ENCODE measurements at places on chromosomes 6 and 20.

DNA sequence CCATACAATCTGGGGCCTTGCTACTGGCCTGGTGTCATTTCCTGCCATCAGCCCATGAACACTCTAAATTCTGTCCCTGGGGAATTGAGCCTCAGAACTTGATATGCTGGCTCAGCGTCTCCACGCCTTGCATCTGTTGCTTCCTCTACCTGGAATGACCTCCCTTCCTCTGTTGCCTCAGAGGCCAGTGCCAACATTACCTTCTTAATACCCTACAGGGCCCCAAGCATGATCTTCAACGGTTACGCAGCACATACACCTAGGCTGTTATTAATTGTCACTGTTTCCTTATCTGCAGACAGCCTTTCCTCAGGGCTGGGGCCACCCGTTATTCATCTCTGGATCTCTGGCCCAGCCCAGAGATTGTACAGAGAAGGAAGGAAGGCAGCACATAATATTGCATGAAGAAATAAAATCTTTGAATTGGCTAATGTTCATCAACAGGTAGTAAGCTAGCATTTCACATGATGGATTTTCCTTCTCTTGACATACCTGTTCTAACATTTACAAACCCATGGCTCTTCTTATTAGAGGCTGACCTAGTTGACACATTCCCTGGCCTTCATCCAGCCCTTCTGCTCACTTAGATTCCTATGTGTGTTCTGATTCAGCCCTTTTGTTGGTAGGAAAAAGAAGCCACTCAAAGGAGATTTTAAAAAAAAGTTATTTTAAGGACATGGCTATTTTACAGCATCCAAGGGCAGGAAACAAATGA, 8.4 kb upstream of the RNF182 start:
- DNase-seq, result no peak

- no peak for DNase-seq
These were observed 147.6 kb upstream of the ECI2 start for GRCh38 chr6:4282926-4283325.

- no peak for DNase-seq
These were observed 41.0 kb upstream of the COL21A1 start for GRCh38 chr6:56288347-56288746.

DNA sequence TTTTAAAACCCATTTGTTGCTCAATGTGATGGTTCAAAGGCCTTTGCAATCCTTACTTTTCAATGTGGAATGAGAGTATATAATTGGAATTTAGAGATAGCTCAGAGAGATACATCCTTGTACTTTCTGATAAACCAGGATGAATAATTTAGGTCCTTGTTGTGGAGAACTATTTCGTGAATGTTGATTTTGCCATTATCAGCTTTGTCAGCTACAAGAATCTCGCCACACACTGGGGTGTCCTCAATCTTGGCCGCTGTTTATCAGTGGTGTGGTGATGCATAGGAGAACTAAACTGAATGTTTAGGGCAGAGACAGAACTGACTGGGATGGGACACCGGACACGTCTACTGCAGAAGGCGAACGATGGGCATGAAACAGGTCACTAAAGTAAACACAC, 111.2 kb upstream of the SLC35B3 start:
- no peak for DNase-seq

DNA sequence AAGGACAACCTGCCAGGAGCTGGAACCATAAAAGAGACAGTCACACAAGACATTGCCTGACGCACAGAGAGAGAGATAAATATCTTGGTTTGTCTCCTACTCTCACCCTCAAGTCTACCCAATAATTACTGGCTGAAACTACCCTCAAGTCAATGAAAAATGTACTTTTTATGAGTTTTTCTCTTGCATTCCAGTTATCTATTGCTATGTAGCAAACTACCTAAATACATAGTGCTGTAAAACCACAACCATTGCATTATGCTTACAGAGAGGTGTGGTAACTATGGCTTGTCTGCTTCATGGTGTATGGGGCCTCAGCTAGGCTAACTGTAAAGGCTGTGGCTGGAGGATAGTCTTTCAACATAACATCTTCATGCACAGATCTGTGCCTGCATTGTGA, 247.8 kb downstream of the HAO1 start:
- DNase-seq, result no peak

- DNase-seq, result no peak
These were observed 301.1 kb downstream of the FOXC1 start for GRCh38 chr6:1910621-1911407.

GRCh38 chr6:23410439-23410838, 715.6 kb upstream of the NRSN1 start:
- DNase-seq, result no peak

- no peak for DNase-seq
These were observed 49.6 kb upstream of the AFDN start for GRCh38 chr6:167776906-167777627.

DNA sequence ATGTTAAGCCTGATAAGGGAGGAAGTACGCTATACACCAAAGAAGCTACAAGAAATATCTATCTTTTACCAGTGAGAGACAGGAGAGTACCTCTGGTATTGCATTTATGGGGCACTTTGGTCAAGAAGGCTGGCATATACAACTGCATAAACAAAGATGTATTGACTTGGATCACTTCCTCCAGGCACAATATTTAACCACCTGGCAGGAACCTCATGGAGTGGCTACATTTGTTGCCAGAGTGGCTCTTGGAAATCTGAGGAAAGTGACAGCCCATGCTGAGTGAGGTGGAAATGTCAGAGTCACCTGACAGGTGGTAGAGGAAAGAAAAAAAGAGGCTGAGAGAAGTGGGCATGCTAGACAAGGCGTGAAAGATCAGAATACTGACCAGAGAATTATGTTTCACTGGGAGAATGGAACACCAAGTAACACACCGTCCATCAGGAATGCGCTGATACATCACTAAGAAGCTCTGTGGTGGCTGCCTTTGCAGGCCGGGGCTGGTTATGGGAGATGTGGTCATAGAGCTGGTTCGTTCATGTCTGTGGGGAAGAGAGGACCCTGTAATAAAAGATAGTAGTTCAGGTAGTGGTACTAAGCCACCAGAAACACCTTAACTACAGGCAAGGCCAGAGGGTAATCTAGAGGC, 61.4 kb upstream of the UFL1 start:
- no peak for DNase-seq

DNA sequence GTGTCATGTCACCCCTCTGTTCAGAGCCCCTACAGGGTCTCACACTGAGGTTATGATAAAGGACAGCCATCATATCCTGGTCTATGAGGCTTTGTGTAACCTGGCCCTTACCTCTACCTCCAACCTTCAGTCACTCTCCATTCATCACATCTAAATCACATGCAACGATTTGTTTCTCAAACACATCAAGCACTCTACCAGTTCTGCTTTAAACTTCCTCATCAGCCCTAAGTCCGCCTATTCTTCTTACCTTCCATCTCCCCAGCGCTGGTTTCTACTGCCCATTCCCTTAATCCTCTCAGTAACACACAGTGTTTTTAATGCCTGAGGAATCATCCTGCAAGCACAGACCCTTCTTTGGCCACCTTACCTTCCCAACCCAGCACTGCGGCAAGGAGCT, 17.9 kb upstream of the BACH2 start:
- DNase-seq, result no peak

GRCh38 chr6:137162692-137163306, 10.6 kb downstream of the IL22RA2 start:
- DNase-seq, result no peak

GRCh38 chr6:12719017-12719416, 2.5 kb downstream of the PHACTR1 start:
- no peak for DNase-seq

- no peak for DNase-seq
These were observed 65.8 kb downstream of the BTBD9 start for GRCh38 chr6:38573801-38574395.

- DNase-seq, result no peak
These were observed 65.7 kb downstream of the SRC start for GRCh38 chr20:37411408-37412219.

DNA sequence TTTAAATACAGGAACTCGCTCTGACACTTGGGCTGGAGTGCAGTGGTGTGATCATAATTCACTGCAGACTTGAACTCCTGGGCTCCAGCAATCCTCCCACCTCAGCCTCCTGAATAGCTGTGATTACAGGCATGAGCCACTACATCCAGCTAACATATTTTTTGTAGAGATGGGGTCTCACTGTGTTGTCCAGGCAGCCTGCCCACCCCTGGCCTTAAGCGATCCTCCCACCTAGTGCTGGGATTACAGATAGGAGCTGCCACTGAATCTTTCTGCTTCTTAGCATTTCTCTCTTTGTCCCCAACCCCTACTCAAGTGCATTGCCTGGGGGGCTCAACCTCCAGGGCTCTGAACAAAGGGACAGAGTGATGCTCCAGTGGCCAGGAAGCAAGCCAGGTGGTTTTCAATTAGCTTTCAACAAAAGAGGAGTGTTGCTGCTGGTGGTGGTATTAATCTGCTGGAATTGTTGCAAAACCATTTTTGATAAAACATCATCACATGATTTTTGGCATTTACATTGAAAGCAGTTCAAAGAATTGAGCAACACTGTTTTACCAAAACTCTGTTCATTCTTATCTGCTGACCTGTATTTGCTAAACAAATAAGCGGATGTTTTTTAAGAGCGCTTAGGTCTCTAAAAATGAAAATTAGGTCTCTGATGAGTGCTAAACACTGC, 40.4 kb upstream of the BPIFA2 start:
- DNase-seq, result no peak

DNA sequence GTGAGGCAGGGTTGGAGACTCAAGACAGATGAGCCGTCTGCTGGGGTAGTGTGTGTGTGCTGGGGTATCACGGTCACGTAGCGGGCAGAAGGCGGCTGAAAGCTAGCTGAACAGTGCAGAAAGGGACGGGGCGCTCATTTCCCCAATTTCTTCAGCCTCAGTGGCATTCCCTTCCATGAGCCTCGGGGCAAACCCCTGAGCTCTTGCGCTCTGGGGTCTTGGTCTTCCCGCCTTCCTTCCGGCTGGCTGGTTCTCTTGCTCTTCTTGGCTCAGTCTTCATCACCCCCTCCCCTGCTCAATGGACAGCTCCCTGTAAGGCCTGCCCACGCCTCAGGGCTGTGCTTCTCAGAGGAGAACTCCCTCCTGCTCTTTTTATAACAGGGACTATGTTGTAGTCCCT, 15.5 kb upstream of the TMEM181 start:
- DNase-seq, result no peak

DNA sequence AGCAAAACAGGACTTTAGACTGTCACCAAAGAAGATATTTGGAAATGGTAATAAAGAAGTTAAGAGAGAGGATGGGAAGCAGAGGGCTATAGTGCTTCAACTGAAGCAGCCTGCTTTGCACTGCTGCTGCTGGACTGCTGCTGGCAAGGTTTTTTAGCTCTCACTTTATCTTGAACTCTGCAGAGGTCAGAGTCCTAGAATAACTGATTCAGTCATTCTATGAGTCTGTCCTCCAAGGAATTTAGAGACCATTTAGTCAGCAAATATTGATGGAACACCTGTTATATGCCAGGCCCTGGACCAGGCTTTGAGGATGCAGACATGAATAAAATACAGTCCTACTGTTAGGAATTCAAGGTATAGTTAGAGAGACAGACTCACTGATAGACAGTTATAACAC, 9.1 kb upstream of the SAYSD1 start:
- DNase-seq, result no peak

DNA sequence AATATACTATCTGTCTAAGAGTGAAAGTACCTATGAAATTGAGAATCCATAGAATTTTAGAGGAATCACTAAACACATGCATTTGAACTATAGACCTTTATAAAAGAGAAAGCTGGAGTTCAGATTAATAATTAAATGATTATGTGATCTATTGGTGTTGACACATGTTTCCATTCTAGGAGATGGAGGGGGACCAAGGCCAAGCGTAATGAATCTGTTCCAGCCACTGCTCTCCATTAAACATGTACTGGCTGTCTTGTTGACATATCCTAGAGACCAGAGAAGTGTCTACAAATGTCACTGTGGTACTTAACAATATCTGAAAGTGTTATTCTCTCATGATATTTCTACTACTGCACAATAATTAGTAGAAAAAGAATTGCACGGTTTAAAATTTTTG, 432.4 kb downstream of the BMP2 start:
- no peak for DNase-seq

DNA sequence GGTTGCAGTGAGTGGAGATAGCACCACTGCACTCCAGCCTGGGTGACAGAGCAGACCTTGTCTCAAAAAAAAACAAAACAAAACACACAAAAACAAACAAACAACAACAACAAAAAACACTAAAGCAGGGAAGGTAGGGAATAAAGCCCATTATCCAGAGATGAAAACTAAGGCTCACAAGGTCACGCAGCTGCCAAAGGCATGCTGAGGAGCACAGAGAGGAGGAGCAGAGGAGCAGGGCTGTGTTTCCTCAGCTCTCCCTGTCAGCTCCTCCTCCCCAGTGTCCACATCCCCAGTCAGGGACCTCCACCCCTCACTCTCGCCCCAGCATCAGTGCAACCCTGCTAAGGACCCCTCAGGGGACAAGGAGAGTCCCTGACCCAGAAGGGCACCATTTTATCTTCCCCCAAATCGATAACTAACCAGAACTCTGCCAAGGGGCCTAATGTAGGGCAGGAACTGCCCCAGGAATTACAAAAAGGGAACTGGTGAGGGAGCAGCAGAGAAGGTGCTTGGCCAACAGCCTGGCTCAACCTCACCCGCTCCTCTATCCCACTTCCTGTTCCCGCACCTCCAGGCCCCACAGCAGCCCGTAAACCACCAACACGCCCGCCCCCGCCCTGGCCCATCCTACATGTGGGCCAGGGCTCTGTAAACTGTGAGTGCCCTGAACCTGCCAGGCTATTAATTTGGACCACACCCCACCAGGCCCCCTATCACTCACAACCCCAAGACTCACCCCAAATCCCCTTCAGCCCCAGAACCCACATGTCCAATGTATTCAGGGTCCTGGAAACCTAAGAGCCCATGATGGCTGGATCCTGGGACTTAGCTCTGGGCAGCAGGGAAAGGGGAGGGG, 9.0 kb downstream of the TEAD3 start:
- DNase-seq, result no peak

DNA sequence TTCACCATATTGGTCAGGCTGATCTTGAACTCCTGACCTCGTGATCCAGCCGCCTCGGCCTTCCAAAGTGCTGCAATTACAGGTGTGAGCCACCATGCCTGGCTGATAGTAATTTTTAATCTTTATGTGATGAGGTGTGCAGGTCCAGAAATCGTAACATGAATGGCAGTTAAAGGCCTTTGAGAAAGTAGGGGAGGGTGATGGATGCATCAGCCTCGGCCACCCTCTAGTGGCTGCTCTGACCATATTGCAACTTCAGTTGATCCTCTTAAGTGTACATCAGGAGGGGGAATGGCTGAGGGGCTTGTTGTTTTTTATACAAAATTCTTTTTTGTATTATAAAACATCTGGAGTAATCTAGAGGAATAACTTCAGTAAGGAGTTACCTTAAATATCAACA, 193.0 kb downstream of the ZFAND3 start:
- peak; percentile 1 for DNase-seq

- DNase-seq, result no peak
These were observed 164.2 kb downstream of the OGFRL1 start for GRCh38 chr6:71452697-71453370.

- no peak for DNase-seq
These were observed 763.6 kb downstream of the TENT5A start for GRCh38 chr6:80988892-80989291.

GRCh38 chr6:45807311-45808041, 208.2 kb downstream of the CLIC5 start:
- DNase-seq, result no peak
